ENCODE measurements at places on chromosomes 2 and 18. TPM values are rescaled to one million over a fixed set of nuclear protein-coding genes. Genes with fewer than 3 reads are reported as not detected.

Gene TRIB2
- 30.9 TPM for total RNA-seq

Gene LYPD1
- 2.0 TPM for total RNA-seq

Gene GBX2
- total RNA-seq = 0.18 TPM

Gene GFPT1
- 79.8 TPM for total RNA-seq

Gene ELOA2
- total RNA-seq = not detected

Gene DNAJC27
- 6.2 TPM for total RNA-seq

Gene FEZ2
- 18.1 TPM for total RNA-seq

Gene ITGA4
- 2.3 TPM for total RNA-seq

Gene LCT
- total RNA-seq = 0.11 TPM

Gene RAB11FIP5
- total RNA-seq = 12.1 TPM

Gene DSG3
- not detected for total RNA-seq

Gene SERPINB12
- not detected for total RNA-seq

Gene CREG2
- not detected for total RNA-seq

Gene C2orf78
- not detected for total RNA-seq

Gene SPC25
- 22.4 TPM for total RNA-seq

Gene HRH4
- total RNA-seq = not detected

Gene COL5A2
- 313 TPM for total RNA-seq

Gene ANKRD29
- total RNA-seq = not detected

Data from endodermal cell (in vitro differentiated cells).